ENCODE measurements at places on chromosomes 7 and 10.

DNA sequence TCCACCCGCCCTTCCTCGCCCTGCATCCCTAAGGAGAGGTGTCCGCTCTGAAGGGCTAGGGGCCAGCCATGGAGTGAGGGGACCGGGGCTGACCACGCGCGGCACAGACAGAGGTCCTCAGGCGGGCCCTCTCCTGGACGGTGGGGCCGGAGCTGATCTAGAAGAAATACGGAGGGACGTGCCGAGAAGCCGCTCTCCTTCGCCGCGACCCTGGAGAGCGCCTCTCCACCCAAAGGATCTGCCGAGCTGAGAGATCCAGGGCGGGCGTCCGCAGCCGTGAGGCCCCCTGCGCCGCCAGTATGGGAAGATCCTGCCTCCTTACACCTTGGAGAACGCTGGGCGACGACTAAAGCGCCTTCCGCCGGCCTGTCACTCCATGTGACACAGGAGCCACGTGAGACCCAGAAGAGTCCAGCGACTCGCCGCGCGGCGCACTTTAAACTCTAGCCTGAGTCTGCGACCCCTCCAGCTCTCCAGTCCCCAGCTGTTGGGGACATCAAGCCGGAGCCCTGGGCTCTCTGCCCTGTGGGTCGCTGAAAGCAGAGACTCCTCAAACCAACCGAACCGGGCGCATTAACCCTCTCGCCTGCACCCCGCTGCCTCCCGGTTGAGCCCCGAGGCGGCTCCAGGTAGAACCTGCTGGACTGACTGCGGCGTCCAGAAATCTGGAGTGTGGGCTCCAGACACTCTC lies 1.5 kb upstream of the SFMBT2 start:
- peak; percentile 16 for DNase-seq

GRCh38 chr10:15715619-15716227 lies 4.0 kb downstream of the ITGA8 start:
- DNase-seq = no peak

GRCh38 chr7:111051832-111052231 lies 39.1 kb upstream of the LRRN3 start:
- DNase-seq = no peak

DNA sequence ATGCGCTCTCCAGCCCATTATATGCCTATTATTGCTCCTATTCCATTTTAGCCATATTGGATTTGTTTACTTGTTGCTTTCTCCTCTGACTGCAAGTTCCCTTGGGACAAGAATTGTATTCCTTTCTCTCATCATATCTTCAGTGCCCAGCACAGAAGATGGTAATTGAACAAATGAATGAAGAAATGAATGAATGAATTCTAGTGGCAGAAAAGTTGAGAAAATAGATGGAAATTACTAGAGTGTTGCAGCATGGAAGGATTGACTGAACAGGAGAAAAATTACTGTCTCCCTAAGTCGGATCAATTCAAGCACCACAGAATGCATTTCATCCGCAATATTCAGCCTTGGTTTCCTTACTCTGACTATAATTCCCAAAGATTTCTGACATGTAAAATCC lies 1243.2 kb downstream of the SORCS1 start:
- no peak for DNase-seq

DNA sequence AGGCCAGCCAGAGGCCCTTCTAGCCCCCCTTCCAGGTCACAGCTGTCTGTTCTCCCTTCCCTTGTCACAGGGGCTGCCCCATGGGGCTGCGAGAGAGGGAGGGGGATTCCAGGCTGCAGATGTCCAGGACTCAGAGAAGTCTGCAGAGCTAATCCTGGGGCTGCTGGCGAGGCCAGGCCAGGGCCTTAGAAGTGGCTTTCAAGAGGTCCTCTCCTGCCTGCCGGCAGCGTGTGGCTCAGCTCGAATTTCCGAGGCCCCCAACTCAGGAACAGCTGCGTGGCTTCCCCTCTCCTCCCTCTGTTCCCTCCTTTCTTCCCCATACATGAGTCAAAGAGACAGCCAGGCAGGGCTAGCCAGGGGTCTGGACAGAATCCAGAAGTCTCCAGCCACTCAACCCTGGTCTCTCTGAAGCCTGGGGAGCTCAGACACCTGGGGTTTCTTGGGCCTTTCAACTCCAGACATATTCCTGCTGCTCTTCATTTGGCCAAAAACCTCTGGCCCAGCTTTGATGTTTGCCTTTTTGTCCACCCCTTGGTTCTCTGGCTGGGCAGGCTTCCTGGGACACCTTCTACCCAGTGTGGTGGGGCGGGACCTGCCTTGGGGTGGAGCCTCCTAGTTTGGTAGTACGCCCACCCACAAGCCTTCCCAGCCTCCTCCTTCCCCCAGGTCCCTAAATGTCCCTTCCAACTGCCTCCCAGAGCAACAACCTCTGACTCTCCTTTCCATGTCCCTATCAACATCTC lies 21.8 kb upstream of the EIF5AL1 start:
- DNase-seq = no peak

GRCh38 chr7:116777651-116778281 lies 84.6 kb upstream of the CAPZA2 start:
- no peak for DNase-seq

GRCh38 chr10:71241830-71242621 lies 29.7 kb downstream of the UNC5B start:
- no peak for DNase-seq

- no peak for DNase-seq
These were observed 1.4 kb downstream of the LARP4B start for GRCh38 chr10:929960-930624.

GRCh38 chr7:142916508-142916907 lies 17.0 kb downstream of the TRPV5 start:
- no peak for DNase-seq

- DNase-seq = no peak
These were observed 45.5 kb downstream of the VOPP1 start for GRCh38 chr7:55526770-55527169.

DNA sequence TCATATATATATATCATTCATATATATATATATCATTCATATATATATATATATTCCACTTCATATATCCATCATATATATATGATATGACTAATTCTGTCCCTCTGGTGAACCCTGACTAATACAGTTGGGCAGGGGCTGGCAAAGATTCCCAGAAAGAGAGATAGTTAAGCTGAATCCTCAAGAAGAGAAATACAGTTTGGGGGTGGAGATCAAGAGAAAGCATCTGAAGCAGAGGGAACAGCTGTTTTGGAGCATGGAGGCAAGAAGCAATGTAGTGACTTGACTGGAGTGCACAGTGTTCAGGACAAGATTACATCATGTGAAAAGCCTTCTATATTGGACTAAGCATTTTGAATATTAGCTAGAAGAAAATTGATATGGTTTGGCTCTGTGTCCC lies 540.7 kb downstream of the MAGI2 start:
- no peak for DNase-seq

GRCh38 chr10:127344346-127344745 lies 148.0 kb upstream of the INSYN2A start:
- DNase-seq = no peak

DNA sequence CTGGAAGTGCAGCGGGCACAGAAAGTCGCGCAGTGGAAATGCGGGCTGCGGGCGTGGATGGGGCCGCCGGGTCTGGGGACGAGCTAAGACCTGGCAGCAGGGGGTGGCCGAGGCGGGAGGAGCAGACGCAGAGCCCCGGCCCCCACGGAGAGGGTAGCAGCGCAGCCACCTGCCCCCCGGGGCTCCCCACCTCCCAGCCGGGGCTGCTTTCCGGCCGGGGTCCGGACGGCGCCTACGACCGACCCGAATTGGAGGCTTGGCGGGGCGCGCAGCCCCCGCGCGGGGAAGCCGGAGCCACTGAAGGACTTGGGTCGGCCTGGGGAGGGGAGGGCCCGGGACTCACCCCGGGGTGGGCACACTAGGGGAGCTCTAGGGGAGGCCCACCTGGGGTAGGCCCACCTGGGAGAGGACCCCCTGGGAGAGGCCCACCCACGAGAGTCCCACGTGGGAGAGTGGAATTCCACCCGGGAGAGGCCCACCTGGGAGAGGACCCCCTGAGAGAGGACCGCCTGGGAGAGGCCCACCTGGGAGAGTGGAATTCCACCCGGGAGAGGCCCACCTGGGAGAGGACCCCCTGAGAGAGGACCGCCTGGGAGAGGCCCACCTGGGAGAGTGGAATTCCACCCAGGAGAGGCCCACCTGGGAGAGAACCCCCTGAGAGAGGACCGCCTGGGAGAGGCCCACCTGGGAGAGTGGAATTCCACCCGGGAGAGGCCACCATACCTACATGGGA lies 854 bp upstream of the CFAP46 start:
- DNase-seq = no peak

DNA sequence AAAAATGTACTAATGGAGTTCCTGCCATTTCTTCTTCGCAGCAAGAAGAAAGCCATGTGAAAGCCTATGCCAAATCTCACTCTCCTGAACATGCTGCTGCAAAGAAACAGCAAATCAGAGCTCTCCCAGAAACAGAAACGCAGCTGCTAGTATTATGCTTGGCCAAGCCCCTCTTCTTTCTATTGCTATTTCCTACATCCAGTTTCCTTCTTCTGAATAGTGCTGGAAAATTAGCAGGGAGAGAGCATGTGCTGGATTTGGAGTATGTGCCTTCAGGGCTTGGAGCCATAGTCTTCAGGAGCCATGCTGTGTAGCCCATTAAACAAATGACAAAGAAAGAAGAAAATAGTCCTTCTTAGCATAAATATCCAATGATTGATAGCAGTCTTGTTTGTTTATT lies 852.0 kb upstream of the PHF14 start:
- DNase-seq = no peak

DNA sequence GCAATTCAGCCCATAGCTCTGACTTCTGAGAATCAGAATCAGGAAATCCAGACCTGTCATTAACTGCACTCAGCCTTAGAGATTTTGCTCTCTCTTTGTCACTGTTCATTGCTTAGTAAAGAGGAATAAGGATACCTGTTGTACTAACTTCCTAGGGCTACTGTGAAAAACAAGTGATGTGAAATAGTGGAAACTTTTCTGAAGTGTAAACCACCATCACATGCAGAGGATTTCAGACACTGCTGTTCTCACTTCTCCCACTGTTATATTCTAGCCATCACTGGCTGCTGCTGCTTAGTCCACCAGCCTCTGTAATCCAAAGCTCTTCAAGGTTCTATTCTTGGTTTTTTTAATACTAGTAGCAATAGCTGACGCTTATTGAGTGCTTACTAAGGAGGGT lies 129.6 kb upstream of the CCDC6 start:
- no peak for DNase-seq

DNA sequence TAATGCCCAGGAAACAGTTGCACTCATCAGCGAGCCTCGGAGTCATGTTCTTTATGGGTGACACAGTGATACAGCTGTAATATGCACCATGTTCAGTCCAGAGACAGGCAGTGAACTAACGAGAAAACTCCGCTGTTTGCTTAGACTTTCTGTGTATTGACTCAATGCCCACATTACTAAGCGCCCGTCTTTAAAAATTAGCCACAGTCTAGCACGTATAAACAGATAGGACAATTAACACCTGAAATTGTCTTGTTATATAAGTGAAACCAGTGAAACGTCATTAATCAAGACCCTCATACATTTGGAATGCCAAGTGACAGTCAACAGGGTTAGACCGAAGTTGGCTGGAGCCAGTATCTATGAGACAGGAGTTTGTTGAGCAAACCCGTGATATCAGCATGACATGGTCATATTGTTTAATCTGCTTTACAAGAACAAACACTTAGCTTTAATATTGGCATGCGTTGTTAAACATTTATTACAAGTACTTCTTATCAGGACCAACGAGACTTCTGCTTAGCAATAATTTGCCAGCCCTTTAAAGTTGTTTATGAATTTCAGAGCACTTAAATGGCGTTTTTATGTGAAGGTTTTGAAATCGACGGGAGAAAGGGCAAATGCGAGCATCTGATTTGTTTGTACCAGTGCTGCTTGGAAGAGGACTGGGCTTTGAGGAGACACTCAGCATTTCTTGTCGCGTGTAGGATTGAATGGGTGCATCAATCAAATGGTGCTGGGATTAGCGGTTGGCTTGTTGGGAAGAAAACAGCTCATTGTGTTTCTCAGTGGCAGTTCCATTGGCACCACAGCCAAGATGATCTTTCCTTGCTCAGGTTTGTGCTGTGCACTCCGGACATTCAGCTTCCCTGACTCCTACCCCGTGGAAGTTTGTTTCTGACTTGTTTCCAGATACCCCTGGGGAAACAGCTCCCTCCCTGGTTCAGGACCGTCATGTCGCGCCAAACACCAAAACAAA lies 56.3 kb downstream of the CAMK1D start:
- no peak for DNase-seq

- no peak for DNase-seq
These were observed 18.6 kb downstream of the FOXK1 start for GRCh38 chr7:4700577-4701235.

DNA sequence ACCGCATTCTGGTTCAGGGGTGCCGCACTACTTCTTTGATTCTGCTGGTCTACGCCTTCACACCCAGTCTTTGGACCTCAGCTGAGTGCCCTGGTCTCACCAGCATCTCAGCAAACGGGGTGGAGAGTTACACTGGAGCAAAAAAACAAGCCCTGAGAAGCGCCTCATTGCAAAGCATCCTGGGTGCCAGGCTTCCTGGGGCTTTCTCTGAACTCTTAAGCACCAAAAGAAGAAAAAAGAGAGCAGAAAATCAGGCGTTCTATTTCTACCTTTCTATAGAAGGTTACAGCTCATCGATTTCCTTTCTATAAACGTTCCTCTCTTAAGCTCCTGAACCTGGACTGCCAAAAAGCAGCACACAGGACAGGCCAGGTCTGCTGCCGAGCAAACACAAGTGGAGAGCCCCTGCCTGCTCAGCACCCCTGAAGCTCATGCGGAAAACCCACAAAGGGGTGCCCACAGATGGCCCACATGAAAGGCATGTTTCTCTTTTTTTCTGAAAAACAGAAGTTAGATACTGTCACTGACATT lies 217.9 kb downstream of the SFMBT2 start:
- DNase-seq = peak; percentile 17

GRCh38 chr7:69412331-69413146 lies 185.7 kb upstream of the AUTS2 start:
- no peak for DNase-seq

- no peak for DNase-seq
These were observed 131.1 kb upstream of the SORCS3 start for GRCh38 chr10:104509981-104510380.

GRCh38 chr7:110224643-110225042 lies 866.3 kb upstream of the LRRN3 start:
- DNase-seq = no peak

DNA sequence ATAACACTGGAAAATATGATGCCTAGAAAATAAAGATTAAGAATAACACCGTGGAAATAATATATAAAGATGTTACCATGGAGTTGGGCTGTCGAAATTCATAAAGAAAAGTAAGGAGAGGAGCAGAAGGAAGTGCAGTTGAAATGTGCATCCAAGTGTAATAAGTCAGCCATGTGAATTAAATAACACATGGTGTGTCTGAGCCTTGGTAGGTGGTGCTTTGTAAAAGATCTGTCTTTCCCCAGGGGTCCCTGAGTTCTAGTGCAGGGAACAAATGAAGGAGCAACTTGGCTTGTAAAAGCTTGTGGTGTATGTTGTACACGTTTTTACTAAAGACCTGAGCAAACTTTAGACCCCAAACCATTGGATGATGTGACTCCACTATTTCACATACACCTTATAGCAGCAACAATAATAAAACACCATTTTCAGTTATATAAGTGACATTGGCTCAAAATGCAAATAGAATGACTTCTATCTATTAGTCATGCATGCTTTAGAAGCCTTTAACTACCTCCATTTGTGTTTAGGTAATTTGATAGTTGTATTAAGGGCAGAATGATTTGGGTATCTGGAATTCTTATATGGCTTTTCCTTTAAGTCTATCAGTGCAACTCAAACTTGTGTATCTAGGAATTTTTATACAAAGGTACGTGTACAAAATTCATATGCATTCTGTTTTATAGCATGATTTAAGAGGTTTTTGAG lies 11.3 kb downstream of the STARD3NL start:
- DNase-seq = no peak
